Panc1 (cell line): ENCODE measurements at places on chromosomes 3 and 15.

DNA sequence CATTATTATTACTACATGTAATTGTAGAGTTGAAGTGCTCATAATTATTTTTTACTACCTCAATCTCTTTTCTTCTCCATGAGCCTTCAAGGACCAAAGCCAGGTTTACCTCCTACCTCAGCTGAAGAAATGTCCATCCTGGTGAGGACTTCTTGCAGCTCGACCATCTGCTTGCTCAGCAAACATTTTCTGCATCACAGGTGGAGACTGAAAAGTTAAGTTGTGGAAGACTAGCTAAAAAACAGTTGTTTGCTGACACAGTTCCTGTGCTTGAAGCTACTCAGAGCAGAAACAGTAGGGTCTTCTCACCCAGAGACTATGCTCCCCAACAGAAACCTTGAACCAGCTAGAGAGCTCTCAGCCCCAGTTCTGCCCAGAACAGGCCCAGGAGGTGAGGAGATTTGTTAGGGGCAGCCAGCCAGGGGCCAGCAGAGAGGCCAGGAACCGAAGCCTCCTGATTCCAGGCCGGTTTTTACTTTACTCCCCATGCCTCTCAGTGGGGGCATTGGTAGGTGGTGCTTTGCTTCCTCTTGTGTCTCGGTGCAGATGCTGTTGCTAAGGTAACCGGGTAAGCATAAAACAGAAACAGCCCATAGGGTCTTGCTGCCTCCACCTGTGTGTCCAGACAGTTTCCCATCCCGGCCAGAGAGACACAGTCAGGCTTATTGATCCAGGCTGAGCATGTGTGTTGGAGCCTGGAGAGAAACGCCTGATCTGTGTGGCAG lies 54.9 kb downstream of the CCNL1 start:
- no peak for DNase-seq

GRCh38 chr15:80455051-80455648 lies 51.0 kb downstream of the ARNT2 start:
- no peak for DNase-seq

GRCh38 chr15:77311618-77312398 lies 108.1 kb downstream of the PEAK1 start:
- DNase-seq = no peak

DNA sequence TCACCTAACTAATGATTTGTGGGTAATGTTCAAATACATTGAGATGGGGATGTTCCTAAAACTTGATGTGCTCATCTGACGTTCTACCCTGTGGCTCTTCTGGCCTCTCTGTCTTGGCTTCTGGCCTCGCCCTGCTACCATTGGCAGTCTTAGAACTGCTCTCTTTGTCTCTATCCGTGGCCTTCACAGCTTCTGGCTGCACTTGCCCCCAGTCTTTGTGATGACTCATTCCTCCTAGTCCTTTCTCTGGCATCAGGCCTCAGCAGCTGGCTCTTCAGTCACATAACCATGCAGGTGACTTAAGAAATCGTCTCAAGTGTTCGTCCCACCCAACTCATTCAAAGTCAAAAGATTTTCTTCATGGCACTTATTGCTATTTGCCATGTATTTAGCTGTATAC lies 188.1 kb downstream of the BBX start:
- DNase-seq = no peak

DNA sequence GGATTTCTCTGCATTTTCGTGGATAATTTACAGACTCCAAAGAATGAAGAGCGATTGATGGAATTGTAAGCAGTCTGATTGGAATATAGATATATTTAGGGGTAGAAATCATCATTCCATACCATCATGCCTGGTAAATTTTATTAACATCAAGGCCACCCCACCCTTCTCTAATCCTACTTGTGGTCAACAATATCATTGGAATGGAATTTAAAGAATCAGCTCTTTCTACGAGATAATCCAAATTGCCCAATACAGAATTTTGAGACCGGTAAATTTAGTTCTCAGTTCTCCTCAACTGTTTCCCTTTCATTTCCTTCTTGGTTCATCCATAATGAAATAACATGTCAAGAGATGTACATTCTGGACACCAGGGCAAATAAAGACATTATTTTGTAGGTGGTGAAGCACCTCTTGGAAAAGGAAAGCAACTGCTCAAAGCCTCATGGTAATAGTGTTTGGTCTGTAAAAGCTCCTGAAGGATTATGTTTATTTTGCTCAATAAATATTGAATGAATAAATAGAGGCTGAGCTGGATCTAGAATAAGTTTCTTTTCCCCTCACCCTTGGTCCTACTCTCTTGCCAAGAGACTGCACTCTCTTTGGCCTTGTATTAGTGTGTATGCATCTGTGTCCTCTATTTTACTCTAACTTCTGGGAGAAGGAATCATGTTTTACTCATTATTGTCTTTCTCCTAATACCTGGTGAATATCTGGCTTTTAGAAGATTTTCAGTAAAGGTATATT lies 133.7 kb upstream of the BCL6 start:
- no peak for DNase-seq
